Stimulated activated CD4-positive, alpha-beta T cell treated with anti-CD3 and anti-CD28 coated beads, Interleukin-1b, Interleukin-23, amount 100 ng/mL, for 48 hours (primary cell): ENCODE measurements at places on chromosomes 13 and 19.
A peak's percentile ranks its signal among the peaks of the same experiment; 100 is the strongest.

- no peak for DNase-seq
These were observed 13.8 kb downstream of the METTL21C start for GRCh38 chr13:102680842-102681740.

GRCh38 chr13:23086968-23087623, 93.7 kb upstream of the SGCG start:
- no peak for DNase-seq

GRCh38 chr13:44110091-44110621, 230.5 kb downstream of the LACC1 start:
- no peak for DNase-seq

GRCh38 chr13:23656637-23657371, 86.6 kb downstream of the TNFRSF19 start:
- DNase-seq, result no peak

DNA sequence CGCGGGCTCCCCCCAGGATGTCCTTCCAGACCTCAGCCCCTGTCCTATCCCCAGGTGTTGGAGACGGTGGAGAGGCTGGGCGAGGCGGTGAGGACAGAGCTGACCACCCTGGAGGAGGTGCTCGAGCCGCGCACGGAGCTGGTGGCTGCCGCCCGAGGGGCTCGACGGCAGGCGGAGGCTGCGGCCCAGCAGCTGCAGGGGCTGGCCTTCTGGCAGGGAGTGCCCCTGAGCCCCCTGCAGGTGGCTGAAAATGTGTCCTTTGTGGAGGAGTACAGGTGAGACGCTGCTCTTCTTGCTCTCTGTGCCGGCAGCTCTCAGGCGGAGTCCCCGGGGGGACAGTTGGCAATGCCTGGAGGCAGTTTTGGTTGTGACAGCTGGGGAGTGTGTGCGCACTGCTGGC, 6.9 kb downstream of the TTYH1 start:
- DNase-seq, result no peak

DNA sequence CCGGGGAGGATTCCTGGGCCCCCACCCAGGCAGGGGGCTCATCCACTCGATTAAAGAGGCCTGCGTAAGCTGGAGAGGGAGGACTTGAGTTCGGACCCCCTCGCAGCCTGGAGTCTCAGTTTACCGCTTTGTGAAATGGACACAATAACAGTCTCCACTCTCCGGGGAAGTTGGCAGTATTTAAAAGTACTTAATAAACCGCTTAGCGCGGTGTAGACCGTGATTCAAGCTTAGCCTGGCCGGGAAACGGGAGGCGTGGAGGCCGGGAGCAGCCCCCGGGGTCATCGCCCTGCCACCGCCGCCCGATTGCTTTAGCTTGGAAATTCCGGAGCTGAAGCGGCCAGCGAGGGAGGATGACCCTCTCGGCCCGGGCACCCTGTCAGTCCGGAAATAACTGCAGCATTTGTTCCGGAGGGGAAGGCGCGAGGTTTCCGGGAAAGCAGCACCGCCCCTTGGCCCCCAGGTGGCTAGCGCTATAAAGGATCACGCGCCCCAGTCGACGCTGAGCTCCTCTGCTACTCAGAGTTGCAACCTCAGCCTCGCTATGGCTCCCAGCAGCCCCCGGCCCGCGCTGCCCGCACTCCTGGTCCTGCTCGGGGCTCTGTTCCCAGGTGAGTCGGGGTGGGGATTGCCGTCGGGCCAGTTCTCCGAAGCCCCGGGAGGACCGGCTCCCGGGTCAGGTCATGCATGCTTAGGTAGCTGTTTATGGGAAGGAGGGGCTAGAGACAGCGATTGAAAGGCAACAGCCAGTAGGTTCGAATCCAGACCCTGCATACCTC, at the start of gene ICAM1:
Gene ICAM1, plus strand, starts transcription at position 505 of the 779 bp plus-strand sequence. Its CDS starts 40 bp downstream, at position 545.
- DNase-seq, result peak; percentile 77

DNA sequence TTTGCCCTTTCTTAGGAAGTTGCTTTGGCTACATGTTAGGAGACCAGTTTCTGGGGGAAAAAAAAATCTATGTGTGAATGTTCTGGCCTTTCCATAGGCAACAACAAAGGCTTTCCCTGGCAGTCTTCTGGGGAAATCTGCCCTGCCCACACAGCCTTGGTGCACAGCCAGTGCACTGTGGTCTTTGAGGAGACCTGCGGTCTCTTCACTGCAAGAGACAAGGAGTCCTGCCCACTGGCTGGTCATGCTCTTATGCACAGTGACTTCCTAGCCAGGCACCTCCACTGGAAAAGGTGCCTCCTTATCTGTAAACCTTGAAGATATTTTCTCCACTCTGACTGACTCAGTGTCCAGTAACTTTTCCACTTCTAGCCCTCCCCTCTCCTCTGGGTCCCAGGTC, 155.1 kb downstream of the SUCLA2 start:
- DNase-seq, result no peak

DNA sequence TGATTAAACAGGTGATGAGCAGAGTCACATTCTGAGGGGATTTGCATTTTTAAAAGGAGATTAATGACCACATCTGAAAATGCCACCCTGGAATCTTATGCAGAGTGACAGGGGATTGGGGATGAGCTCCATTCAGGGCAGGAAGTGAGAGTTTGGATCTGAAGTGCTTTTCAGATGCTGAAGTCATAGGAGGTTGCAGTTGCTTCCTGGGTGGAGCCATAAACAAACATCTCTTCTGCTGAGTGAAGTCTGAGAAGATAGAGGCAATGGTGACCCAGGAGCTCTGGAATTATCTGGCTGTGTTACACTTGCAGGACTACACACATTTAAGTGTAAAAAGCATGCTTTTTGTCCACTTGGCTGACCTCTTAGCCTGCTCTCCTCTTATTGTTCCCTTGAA, 51.4 kb upstream of the PSG8 start:
- DNase-seq, result no peak

DNA sequence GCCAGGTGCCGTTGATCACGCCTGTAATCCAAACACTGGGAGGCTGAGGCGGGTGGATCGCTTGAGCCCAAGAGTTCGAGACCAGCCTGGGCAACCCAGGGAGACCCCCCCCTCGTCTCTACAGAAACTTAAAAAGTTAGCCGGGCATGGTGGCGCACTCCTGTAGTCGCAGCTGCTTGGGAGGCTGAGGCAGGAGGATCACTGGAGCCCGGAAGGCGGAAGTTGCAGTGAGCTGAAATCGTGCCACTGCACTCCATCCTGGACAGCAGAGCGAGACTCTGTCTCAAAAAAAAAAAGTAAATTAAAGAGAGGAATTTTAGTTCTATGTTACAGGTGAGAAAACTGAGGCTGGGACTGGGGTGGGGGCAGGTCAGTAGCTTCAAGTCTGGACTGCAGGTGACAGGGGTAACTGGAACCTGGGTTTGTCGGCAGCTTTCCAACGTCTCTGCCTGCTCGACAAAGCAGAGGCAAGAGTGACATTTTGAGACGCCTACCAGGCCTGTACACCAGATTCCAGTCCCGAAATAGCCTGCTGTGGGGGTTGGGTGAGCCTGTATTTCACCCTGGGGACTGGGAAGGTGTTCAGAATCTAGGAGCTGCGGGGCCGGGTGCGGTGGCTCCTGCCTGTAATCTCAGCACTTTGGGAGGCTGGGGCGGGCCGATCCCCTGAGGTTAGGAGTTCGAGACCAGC, 1.2 kb downstream of the SELENOW start:
- DNase-seq, result no peak

GRCh38 chr19:5045956-5046338, 77.0 kb downstream of the KDM4B start:
- no peak for DNase-seq

GRCh38 chr13:41418731-41419130, 38.6 kb upstream of the RGCC start:
- no peak for DNase-seq

DNA sequence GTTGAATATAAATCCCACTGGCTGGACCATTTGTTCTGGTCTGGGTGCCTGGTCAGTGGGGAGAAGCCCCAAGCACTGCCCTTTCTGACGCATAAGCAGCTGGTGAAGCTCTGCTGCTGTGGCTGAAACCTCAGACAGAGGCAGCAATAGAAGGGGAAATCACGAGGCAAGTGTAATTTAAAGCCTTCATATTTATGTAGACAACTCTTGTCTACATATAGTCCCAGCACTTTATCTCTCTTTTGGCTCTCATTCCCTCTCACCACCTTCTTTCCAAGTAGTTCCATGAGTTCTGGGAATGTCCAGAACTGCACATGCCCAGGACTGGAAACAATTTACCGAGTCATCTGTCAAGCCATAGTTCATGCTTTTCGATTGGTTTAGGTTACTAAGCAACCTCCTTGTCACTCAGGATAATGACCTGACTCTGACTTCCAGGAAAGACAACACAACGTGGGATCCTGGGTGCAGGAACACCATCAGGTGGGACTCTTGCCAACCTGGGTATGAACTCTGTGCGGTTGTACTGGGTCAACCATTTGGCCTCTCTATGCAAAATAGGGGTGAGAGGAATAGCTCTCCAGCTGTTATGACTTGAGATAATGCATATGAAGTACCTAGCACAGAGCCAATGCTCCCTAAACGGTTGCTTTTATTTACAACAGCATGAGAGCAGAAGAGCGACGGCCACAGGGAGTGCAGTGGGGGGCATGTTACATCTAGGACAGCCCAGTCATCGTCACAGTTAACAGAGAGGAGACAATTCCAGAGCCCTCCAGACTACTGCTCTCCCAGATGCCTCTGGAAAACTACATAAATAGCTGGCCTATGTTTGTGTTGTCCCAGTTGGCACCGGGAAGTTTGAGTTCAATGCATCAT, 321.9 kb downstream of the FOXO1 start:
- no peak for DNase-seq

GRCh38 chr13:29648760-29649159, 53.3 kb upstream of the SLC7A1 start:
- DNase-seq, result no peak

- DNase-seq, result no peak
These were observed 506.2 kb downstream of the FGF9 start for GRCh38 chr13:22176968-22177520.

- DNase-seq, result no peak
These were observed 21.8 kb downstream of the EVI5L start for GRCh38 chr19:7851623-7852500.

DNA sequence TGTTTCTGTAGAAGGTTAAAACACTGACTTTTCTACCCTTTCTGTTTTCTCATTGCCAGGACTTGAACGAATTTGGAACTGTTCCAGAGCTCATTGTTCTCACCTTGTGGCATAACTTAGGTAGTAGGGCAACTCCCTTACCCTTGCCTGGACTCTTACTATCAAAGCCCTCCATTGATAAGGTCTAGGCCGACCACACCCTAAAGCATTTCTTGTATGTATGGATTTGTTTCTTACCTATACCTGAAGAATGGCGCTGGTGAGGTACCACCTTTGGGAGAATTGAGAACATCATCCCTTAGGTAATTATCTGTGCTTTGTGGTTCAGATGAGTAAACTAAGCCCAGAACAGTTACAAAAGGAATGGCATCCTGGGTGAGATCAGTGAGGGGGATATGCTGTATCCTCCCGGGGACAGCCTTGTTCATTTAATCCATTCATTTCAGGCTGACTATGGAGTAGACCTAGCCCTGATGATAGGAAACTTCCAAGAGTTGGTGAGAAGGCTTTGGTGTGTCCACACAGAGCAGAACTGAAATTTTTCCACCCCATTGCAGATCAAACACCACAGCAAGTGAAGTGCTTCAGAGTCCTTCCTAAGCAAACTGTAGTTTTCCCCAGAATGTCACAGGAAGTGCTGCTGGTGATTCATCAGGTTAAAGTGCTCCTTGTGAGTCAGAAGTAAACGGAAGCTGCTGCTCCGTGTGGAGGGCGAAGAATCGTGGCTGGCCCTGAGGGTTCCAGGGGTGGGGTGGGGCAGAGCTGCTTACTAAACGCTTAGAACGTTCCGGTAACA, 113.0 kb downstream of the TEX26 start:
- DNase-seq, result peak; percentile 85

- no peak for DNase-seq
These were observed 8.2 kb downstream of the ZNF677 start for GRCh38 chr19:53246498-53246897.
